Osteoblast (primary cell): ENCODE measurements at places on chromosomes 11 and 22.

- DNase-seq, result peak; percentile 93
Observed at GRCh38 chr11:67118181-67118766, 789 bp upstream of the KDM2A start.

- DNase-seq, result peak; percentile 72
Observed at GRCh38 chr22:20741634-20742581, 32.0 kb upstream of the SERPIND1 start.

DNA sequence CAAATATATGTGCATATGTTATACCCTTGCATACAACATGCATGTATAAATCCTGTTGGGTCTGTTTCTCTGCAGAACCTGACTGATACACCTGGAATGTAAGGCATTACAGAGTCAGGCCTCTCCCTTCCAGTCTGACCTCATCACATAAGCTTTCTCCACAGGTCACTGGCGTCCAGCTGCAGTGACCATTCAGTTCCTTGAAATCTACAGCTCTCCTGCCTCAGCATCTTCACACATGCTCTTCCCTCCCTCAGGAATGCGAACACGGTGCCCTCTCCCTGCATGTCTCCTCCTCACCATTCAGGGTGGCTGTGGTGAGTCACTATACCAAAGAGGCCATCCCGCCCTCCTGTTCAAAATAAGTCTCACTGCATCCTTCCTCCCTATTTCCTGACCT is 657.8 kb upstream of the B3GAT1 start:
- DNase-seq, result no peak

DNA sequence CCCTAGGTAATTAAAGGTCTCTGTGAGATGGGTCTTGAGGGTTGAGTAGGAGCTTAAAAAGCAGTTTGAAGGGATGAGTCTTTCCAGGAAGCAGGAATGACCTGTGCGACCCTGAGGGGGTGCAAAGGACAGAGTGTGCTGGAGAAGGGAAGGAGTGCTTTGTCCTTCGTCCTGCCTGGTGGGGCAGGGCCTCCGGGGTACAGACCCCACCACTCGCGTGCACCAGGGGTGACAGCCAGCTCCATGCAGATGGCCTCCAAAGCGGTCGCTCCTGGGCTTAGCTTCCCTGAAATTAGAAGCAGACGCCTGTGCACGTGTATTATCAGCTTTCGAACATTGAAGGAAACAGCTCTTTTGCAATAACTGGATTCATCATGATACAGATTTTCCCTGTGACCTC is 959.8 kb downstream of the BRD1 start:
- no peak for DNase-seq

GRCh38 chr22:39303358-39303757 is 16.1 kb downstream of the RPL3 start:
- peak; percentile 8 for DNase-seq

DNA sequence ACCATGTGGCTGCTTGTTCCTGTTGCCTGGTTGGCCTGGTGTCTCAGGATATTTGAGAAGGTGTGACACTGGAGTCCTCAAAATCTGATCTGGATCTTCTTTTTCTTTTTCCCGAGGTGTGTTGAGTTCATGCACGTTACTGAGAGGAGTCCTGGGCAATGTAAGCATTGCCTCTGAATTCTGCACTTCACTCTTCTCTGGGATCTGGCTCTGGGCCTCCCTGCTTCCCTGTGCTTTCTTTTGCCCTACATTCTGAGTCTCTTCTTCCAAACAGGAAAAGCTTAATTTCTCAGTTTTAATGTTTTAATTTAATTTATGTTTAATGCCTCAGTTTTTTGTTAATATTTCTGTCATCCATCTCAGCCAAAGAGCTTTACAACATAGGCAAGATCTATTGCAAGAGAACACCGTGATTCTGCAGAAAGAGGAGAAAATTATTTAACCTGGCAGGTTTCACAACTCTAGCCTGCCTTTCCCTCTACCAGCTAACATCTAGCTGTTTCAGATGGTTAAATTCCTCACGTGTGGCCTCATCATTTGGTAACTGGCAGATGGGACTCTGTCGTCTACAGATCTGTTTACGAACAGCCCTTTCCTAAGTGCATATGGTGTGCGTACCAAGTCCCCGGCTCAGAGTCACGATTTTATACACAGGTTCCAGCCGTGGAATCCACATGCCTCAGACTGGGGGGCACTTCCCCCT is 24.7 kb downstream of the LDLRAD3 start:
- no peak for DNase-seq

DNA sequence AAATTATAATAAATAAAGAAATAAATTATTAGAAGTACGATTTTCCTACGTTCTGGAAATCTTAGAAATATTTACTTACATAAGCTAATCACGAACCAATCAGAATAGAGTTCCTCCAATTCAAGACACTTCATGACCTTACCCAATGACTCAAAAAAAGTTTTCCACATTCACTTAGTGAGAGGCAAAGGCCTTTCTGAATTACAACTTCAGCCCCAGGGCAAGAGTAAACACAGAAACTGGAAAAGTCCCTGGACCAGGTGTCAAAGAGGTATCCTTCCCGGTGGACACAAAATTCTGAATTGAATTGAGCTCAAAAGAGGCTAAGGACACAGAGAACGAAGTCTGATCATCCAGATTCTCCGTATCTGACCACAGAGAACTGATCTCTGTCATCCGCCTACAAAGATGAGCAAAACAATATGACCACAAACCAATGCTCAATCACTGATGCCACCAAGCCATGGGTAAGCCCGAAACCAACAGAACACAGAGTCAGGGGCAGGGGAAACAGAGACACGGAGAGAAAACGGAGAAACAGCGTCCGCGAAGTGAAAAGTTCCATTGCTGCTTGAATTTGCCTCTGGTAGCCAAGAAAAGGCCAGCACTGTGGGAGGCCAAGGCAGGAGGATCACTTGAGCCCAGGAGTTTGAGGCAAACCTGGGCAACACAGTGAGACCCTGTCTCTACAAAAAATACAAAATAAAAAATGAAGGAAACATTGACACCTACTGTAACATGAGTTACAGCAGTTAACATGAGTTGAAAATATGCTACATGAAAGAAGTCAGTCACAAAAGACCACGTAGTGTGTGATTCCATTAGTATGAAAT is 6.8 kb downstream of the BID start:
- DNase-seq, result peak; percentile 68

DNA sequence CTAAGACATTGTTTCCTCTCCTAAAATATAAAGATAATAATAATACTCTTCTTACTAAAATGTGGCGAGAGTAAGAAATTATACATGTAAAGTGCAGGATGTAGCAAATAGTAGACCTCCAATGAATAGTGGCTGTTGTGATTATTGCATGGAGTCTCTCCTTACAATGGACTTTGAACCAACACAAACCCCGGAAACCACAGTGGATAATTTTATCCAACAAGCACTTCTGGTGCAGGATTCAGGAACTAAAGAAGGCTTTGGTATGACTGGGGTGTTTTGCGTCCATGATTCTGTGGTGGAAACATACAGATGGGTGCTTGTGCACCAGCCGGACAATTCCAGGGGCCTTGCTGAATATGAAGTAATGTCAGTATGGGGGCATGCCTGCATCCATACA is 146.4 kb upstream of the UBASH3B start:
- DNase-seq, result no peak

DNA sequence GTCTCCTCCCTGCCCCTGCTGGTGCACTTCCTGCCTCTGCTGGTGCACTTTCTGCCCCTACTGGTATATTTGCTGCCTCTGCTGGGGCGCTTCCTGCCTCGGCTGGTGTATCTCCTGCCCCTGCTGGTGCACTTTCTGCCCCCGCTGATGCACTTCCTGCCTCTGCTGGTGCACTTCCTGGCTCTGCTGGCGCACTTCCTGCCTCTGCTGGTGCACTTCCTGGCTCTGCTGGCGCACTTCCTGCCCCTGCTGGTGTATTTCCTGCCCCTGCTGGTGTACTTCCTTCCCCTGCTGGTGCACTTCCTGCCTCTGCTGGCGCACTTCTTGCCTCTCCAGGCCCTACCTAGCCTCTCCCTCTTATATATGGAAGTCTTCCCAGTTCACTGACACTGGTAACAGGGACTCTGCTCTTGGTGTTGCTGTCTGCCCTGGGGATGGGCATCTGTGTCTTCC is 10.1 kb downstream of the MTFP1 start:
- no peak for DNase-seq
